ENCODE measurements at places on chromosomes 7 and 10.

GRCh38 chr7:25032774-25033743, 53.1 kb upstream of the OSBPL3 start:
- DNase-seq: no peak

DNA sequence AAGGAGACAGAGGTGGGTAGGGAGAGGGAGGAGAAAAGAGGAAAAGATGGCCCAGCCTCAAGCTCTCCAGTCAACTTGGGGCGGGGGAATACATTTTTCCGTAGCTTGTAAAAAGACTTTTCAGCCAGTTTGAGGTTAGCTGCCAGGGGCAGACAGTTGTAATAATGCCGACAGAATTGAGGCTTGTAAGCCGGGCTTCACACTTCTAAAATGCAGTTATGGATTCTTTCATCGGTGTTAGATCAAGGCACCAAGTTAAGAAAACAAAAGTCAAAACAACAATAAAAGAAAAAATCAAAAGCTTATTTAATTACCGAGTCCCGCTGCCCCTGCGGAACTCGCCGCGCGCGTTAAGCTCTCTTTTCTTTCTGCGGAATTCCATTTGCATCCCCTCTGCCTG, 448 bp upstream of the EVX1 start:
- no peak for DNase-seq

GRCh38 chr7:70894799-70895198, 237.1 kb upstream of the GALNT17 start:
- DNase-seq: no peak

GRCh38 chr10:110007161-110007700, 553 bp upstream of the ADD3 start:
- DNase-seq: no peak

GRCh38 chr10:30832001-30832748, 199.5 kb downstream of the ZNF438 start:
- no peak for DNase-seq
